ENCODE measurements at places on chromosomes 3 and 15.

GRCh38 chr15:33419701-33420100 lies 108.9 kb downstream of the RYR3 start:
- no peak for DNase-seq

- DNase-seq, result peak; percentile 9
Measured at GRCh38 chr3:354432-354831, 157.9 kb downstream of the CHL1 start.

- DNase-seq, result no peak
Measured at GRCh38 chr3:53069422-53070068, 23.7 kb upstream of the SFMBT1 start.

DNA sequence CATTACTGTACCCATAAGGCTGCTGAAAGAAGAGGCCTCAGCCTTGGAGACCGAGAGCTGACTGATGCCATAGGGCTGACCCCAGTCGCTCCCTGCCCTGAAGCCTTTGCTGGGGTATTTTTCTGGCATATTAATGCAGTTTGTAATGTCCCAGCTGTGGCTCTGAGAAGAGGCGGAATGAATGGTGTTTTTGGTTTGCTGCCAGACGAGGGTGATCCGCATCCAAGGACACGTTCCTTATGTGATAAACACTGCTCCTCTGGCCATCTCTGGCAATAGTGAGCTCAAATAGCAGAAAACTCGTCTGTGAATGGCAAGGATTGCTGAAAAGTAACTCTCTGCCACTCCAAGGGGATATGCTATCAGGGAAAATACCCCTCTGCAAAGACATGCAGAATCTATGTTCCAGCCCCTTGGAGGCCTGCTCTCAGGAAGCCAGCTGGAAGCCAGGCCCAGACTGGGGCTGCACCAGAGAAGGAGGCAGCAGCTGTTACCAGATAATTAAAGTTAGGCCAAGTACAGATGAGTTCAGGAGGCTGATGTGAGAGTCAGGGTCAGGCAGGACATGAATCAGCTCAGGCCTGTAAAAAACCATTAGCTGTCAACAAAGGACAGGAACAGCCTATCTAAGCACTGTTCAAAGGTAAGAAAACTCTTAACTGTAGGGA lies 28.9 kb upstream of the KLHL6 start:
- DNase-seq, result no peak

- no peak for DNase-seq
Measured at GRCh38 chr15:43519196-43519595, 1.8 kb downstream of the MAP1A start.

- peak; percentile 85 for DNase-seq
Measured at GRCh38 chr3:53269888-53270880, 14.4 kb upstream of the TKT start.

- DNase-seq, result no peak
Measured at GRCh38 chr3:112470788-112471187, 28.5 kb downstream of the BTLA start.

DNA sequence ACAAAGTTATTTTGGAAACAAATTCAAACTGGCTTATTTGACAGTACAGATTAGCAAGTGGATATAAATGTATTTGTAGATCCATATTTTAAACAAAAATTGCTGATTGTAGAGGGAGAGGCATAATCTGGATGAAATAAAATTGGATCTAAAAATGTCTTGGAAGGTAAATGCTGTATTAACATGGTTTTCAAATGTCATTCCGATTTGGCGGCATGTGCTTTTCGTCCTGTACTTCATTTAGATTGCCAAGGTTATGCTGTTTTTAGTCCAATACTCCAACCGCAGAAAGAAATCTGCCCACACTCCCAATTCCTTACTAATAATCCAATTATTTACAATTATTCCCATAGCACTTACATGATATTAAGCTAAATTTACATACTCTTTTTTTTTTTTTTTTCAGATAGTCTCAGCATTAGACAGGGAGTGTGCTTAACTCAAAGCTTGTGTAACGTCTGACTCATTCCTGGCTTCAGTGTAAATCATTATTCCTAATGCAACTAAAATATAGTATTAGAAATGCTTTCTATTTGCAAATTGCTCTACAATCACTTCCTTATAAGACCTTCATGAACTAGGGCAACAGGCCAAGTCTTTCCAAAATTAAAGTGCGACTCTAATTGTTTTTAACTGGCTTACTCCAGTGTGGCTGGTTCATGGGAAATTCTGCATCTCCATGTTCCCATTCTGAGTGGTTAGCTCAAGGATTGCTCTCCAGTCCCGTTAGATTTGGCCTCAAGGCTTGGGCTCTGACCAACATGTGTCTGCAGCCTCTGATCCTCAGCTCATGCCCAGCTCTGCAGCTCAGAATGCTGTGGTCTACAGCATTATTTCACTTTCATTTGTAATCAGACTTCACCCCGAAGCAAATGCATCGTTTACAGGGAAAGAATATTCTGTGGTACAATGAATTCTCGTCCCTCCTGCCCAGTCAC lies 103.9 kb downstream of the FBN1 start:
- DNase-seq, result no peak

GRCh38 chr3:188269040-188269439 lies 115.1 kb downstream of the LPP start:
- no peak for DNase-seq

DNA sequence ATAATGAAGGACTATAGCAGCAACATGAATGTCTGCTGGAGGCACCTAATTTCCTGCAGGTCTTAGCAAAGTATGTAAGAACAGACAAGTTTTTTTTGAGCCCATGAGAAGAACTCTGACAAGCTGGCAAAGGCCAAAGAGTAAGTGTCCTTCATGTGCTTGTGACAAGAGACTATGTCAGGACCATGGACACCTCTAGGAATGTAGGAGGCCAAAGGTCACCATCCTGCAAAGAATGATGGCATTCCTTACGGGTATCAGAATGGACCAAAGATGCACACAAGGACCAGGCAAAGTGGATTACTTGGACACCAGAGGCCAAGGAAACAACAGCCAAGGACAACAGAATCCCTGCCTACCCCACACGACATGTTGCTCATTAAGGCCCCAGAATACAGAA lies 858.5 kb upstream of the CFAP20DC start:
- peak; percentile 41 for DNase-seq

GRCh38 chr3:120170223-120170622 lies 76.0 kb upstream of the GSK3B start:
- DNase-seq, result no peak

- DNase-seq, result peak; percentile 15
Measured at GRCh38 chr15:61871926-61872522, 188.2 kb downstream of the VPS13C start.

GRCh38 chr15:81334768-81335435 lies 11.0 kb upstream of the STARD5 start:
- DNase-seq, result no peak

DNA sequence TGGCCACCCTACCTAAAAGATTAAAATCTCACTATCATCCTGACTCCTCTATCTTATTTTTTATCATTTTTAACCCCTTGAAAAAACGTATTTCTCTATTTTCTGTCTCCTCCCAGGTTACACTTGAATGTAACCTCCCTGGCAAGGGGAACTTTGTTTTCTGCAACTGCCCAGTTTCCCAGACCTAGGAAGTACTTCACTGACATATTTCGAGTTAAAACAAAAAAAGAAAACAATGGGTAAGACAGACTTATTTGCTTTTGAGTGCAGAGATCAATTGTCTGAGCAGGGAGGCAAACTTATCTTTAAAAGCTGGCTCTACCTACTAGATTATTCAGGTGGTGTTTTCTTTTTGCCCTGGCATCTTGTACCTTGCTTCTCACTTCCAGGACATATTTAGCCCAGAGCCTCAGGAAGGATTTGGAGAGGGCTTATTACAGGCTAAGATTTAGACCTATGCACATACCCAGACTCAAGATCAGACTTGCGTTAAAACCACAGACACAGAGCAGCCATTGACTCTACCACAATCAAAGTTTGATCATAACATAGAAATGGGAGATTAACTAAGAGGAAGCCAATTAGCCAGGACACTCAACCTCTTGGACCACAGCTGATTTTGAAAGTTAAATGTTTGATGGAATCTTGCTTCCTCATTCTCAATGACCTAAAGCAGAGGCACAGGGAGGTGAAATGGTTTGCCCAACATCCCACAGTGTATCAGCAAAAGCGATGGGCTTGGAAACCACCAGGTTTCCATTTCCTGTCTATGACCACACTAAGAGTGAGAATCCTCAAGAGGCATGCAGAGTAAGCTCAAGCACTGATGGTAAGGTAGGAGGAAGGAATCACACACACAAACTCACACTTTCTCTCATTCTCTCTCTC lies 169.5 kb upstream of the THBS1 start:
- DNase-seq, result no peak

DNA sequence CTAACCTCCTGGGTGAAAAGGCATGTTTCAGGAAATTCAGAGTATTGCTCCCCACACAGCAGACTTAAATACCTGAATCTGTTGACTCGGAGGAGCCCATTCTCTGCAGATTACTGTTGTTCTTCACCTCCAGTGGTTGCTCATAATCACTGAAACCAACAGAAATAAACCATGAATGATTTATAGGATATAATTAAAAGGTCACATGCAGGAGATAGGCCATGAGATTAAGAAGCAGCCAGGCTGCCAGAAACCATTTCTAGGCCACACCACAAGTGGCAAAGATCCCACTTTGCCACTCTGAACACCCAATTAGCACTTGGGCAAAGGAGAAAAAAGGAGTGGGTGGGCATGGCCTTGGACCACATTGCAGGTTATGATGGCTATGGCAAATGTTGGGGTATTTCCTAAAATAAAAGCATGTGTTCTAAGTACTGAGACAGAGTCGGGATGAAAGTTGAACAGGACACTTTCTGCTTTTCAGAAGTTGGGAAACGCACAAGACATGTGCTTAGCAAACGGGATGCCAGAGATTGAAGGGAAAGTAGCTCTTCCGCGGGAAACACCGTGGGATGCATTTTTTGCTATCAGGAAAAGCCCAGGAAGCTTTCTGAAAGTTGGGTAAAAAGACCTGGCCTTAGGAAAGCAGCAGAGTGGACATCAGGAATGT lies 1.5 kb downstream of the CDC25A start:
- no peak for DNase-seq

DNA sequence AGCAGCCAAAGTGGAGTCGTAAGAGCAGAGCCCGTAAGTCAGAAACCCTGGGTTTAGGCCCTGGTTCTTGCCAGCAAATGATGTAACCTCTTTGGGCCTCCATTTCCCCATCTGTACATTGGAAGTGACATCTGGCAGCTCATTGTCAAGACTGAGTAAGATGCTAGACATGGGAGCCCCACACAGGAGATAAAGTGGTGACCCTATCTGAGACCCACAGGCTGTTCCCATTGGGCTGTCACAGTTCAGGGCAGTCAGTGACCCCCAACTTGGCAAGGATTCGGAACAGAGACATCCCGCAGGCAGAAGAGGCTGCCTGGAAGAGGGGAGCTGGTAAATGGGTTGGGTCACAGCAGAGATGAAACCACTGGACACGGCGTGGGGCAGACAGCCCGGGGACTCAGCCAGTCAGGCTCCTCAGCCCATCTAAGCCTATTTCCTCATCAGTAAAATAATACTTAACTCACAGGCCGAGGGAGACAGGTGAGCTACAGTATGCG lies 1.8 kb downstream of the CLN6 start:
- DNase-seq, result peak; percentile 3

DNA sequence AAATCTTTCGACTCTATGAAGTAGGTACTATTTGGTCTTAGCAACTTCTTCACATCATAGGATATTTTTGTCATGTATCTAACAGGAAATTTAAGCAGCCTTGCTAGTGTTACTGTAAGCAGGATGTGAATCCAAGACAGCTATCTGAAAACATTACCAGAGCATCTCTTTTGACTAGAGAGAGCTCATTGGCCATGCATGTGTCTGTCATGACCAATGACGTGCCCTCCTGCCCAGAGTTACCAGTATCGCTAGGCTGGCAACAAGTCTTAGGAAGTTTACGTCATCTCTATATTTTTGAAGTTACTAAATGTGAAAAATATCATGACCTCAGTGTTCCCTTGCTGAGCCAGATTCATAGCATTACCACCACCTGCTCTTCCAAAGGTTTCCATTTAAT lies 130.9 kb upstream of the TP63 start:
- DNase-seq, result no peak

DNA sequence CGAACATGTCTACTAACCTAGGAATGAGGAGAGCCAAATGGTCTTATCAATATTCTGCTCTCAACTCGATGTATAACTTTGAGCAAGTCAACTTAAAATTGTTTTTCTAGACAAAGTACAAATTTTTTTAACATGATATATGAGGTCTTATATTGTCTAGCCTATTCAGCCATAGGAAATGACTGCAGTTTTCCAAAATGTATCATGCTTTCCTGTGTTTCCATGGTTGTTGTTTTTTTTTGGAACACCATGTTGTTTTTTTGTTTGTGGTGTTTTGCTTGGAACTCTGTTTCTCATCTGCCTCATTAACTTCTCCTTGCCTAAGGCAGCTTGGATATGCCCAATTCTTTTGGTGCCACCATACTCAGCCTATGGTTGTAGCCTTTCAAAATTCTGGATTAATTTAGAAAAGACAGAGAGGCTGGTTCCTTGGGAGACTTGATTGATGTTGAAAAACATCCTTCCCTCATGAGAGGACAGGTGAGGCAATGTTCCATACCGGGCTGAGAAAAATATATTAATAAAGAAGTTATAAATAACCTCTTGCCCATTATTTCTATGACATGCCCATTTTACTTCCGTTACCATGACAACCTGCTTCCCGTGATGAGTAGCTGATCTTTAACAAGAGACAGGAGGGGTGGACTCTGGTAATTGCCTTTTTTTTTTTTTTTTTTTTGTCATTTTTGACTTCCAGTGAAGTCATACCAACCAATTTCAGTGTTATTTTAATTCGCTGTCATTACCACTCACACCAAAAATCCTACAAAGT lies 687.9 kb upstream of the GRM7 start:
- no peak for DNase-seq

DNA sequence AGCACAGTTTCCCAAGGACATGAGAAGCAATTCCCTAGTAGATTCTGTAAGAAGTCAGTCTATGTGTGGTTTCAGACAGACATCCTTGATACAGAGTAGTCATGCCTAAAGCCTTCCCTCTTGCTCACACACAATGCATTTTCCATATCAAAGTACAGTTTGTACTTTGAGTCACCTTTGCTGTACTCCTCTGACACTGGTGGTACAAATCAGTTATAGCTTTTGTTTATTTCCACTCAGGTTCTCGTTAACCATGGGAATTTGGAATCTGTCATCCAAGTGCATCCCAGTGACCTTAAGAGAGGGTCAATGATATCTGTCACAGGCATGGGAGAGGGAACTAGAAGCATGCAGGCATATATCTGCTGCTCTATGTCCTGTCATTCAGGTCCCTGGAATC lies 3.6 kb upstream of the GNB4 start:
- DNase-seq, result no peak

GRCh38 chr3:18443665-18444594 lies 18.8 kb upstream of the SATB1 start:
- peak; percentile 36 for DNase-seq

DNA sequence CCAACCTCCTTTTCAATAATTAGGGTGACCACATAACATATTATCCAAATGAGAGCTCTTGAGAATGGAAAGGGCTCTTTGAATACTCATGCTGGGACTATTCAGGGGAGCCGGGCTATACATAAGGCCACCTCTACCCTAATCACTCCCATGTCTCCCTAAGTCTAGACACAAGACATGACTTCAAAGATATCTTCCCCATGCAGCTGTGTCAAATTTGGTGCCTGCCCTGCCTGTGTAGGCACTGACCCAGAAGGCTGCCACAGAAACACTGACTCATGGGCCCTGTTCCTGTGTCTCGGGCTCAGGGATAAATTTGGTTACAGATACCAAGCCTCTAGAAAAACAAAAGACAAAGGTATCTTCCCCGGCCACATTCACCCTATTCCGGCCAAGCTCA lies 70.3 kb downstream of the MYLK start:
- no peak for DNase-seq

Measured in iPS-NIHi11 (cell line).